Globus pallidus (tissue), 1 donor: ENCODE measurements at places on chromosomes 16 and 17.

GRCh38 chr17:75457047-75457654 is 716 bp downstream of the TMEM94 start:
- DNase-seq, result no peak

DNA sequence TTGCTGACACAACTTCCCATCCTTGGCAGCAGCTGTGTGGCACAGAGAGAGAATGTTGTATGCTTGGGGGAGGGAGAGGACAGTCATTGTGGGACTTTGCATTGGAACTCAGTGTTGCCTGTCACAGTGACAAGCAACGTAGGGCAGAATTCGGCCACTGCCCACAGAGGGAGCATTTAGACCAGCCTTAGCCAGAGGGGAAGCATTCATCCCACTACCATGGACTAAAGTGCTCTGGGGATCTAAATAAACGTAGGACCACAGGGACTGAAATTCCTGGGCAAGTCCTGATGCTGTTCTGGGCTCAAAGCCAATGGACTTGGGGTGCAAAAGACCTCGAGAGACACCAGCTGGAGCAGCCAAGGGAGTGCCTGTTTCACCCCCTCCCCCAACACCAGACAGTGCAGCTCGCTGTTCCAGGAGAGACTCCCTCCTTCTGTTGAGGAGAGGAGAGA is 44.9 kb downstream of the ABCA8 start:
- DNase-seq, result peak; percentile 91

GRCh38 chr17:57785022-57785421 is 39.9 kb upstream of the CCDC182 start:
- no peak for DNase-seq

- DNase-seq, result no peak
These were observed 43.9 kb downstream of the CLEC16A start for GRCh38 chr16:10988164-10988803.

DNA sequence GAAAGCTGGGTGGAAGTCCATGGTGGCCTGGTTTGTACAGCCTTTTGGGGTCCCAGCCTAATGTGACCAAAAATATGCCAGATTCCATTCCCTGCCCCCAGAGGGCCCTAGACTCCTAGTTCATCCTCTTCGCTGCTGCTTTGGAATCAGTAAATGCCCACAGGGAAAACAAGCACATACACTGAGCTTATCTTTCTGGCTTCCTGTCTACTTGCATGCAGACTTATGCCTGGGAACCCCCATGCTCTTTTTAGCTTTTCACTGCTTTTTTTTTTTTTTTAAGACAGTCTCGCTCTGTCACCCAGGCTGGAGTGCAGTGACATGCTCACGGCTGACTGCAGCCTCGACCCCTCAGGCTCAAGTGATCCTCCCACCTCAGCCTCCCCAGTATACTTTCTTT is 6.2 kb upstream of the CD300LG start:
- DNase-seq, result no peak

GRCh38 chr17:66830451-66830850 is 4.5 kb upstream of the CACNG5 start:
- no peak for DNase-seq
